Fibroblast of skin of right biceps (primary cell): ENCODE measurements at places on chromosomes 2 and 18.

DNA sequence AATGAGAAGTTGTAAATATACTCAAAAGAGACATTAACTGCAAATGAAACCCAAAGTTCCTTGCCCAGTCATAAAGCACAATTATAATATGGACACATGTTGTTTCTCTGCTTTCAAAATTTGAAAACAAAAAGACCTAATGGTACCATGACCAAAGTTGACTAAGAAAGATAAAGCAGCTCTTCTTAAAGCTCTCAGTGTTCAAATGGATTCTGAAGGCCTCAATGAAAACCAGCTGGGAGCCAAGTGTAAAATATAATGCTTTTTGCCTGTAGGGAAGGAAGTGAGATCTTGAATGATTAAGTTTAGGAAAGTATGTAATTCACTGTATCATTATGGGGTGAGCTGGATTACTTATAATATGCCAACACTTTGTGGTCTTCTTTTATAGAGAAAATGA lies 178.6 kb downstream of the SATB2 start:
- DNase-seq, result no peak

DNA sequence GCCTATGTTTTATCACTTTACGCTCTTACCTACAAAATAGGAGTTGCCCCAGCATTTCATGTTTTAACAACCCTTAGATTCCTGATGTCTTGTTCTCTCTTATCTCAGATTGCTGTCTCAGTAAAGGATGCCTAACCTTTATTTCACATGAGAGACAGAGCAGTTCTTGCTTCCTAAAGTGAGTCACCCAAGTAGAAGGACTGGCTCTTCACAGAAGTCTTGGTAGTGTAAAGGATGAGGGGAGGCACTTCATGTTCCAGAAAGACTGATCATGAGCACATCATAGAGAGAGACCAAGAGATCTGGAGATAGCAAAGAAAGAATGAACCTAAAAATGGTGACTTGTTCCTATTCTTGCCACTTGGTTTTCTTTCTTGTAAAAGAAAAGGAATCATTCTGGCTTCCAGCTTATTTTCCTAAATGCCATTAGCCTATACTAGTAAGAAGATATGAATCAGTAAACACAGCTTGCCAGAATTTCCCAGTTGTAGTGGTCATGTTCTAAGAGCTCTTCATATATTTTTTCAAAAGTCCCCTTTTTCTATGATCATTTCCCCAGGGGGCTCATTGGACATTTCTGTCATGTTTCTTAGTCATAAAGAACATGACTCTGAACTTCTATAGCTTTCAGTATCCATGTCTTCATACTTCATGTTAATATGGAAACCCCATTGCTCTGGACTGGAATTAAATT lies 54.9 kb downstream of the MAPRE2 start:
- DNase-seq, result peak; percentile 41

DNA sequence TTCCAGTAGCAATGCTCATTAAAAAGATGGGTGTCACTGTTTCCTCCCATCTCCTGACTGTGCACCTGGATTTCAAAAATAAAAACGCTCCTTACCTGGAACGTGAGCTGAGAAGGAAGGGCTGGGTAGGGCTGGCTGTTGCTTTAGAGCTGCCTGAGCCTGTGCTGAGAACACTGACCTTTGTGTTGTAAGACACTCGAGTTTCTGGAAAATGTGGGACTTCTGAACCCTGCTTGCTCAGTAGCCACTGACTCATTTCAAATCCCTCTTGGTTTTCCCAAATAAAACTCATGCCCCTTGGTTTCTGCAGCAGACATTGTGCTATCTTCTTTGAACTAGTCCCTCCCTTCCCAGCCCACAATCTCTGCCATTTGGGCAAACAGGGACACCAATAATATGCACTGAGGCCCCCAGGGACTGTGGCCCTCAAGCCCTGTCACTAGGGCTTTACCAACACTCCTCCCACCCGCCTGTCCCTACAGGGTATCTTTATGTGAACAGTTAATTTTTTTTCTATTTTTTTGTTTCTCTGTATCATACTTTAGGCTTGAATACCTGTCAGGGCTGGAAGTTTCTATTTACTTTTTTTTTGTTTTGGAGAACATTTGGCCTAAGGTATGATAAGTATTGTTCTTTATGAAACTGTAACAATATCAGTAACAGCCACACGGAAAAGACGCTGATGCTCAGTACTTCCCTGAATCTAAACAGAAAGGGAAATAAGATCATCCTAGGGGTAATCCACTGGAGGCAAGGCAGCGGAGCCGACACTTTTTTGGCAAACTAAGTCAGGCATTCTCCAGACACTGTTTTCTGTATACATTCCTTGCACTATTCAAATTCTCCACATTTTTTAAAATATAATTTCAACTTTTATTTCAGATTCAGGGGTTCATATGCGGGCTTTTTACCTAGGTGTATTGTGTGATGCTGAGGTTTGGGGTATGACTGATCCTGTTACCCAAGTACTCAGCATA lies 280.2 kb downstream of the STK39 start:
- no peak for DNase-seq

DNA sequence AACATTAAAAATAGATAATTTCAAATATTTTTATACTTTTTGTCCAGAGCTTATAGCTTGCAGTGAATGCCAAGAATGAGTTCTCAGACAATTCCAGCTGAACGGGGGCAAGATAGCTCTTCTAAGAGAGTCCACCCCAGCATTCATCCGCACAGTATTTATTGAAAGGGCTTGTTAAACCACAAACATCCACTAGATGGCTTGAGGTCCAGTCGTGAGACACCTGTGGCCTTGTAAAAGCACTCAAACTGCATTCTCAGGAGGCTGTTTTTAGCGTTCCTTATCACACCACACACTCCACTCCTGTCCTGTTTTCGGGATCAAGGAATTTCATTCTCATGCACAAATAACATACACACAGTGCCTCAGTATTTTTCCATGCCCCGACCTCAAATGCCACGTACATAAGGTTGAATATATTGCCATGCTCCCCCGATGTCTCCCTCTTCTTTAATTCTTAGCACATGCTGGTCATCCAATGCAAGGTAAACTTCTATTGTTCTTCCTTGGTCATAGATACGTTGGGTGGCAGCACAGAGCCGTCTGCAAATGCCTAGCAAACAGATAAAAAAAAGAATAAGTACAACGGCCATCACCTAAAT lies 47.4 kb downstream of the DNAJC10 start:
- DNase-seq, result peak; percentile 26

DNA sequence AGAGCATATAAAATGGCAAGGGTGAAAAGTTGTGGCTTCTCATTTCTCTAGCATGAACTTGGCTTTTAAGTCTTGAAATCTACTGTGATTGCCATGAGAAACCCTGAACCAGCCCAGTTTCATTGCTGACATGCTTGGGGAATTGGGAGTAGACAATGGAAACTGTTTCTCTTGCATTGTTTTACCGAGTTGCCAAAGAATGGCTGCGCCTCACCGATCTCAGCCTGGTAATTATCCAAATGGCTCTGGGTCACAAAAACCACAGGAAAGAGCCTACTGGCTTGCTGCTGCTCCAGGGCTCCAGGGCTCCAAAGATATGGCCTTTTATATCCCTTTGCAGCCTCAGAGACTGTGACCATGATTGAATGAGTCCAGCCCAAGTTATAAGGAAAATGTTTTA lies 310.4 kb upstream of the NT5C1B start:
- DNase-seq, result no peak

DNA sequence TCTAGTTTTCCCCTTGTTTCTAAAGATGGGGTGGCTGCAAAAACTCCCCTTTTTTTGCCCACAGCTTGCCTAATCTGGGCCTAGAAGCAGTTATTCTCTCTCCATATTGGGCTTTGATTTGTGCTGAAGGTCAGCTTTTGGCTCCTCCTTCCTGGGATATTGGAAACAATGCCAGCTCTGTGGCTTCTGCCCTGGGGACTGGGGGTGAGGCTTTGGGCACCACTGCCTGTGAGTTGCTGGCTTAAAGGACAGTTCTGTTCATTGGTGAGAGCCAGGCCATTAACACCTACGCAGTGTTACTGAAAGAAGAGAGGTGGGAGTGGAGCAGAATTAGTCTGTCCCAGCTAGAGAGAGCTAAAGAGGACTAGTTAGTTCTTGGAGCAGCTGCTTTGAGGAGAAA lies 4.3 kb downstream of the UBXN2A start:
- DNase-seq, result no peak

- peak; percentile 78 for DNase-seq
These were observed 20.8 kb upstream of the MYO3B start for GRCh38 chr2:170157025-170157684.

DNA sequence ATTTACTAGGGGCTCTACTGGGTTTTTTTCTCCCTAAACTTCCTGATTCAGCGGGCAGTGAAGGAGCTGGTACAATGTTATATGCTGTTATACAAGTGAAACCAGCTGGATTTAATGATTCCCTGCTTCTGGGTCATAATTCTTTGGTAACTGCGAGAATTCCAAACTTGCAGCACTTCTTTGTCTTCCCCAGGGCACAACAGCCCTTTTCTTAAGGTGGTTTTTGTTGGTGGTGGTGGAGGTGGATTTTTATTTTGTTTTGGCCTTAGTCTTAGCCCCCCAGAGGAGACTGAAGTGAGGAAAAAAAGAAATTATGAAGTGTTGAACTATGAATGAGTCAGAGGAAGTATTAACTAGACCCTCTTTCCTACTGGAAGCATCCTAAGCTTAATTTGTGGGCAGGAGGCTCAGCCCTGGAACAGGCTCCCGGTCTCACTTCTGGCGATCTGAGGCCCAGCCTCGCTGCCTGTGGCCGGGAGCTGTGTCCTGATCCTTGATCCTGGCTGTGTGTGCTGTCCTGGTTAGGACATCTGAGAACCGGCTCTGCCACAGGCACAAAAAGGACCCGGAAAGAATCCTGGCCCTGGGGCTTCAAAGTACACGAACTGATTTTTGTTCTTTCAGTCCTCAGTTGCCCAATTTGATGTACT lies 141.9 kb downstream of the LYPD6B start:
- peak; percentile 63 for DNase-seq

DNA sequence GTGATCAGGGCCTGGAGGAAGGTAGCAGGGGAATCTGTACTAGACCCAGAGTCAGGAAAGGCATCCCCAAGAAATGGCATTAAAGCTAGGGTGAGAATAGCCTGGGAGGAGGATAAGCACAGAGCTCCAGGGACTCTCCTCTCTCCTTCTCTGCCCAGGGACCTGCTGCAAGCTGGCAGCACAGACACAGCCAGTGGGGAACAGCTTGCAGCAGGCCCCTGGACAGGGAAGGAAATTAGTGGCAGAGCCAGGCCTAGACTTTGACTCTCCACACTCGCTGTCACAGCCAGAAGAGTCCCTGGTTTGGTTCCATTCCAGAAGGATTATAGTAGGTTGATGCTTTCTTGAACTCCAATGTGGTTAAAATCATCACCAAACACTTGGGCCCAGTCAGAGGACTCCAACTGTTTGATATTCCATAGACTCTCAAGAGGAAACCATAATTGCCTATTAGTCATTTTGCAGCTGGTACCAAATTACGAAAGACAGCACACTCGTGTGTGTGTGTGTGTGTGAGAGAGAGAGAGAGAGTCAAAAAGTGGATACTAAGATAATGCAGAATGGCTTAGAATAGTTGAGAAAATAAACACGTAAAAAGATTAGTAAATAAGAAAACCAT lies 95.5 kb upstream of the ATP8B1 start:
- peak; percentile 94 for DNase-seq

- peak; percentile 35 for DNase-seq
These were observed 243.9 kb upstream of the GULP1 start for GRCh38 chr2:188047735-188048134.

DNA sequence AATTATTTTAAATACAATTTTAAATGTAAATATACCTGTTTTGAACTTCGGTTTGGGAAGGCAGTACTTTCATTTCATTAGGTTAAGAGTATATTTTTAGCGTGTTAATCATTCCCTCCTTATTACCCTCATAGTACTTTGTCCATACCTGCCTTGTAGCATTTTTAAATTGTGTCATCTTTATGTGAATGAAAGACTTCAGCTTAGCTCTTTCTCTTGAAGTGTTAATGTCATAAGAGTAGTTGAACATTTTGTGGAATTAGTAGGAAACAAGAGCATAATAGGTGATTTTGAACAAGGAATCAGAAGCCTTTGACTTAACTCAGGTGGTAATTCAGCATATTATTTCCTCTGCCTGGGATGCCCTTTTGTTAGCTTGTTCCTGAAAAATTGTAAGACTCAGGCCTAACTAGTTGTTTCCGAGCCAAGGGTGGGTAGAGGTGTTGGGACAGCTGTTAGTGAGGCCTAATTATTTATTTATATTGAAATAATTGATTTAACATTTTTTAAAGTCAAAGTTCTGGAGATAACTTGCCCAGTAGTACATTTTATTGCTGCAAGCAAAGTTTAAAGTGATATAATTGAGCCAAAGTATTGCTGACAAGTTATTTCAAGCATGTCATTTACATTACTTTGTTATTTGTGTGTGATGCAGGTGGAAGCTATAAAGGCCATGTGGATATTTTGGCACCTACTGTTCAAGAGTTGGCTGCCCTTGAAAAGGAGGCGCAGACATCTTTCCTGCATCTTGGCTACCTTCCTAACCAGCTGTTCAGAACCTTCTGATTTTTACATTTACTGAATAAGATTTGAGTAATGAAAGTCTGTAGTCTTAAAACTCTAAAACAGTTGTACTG lies 38.7 kb downstream of the DDX1 start:
- no peak for DNase-seq

- DNase-seq, result peak; percentile 5
These were observed 838.3 kb downstream of the SLC4A3 start for GRCh38 chr2:220465700-220466099.

DNA sequence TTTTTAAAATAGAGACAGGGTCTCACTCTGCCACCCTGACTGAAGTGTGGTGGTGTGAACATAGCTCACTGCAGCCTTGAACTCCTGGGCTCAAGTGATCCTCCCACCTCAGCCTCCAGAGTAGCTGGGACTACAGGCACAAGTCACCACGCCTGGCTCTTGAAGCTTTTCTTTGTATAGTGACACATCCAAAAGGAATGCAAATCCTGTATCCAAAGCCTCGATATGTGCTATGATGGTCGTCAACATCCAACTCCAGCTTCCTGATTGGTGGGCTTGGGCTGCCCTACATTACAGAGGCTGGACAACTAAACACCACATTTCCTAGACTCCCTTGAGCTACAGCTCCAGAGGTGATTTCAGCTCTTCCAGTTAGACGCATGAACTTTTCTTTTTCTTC lies 101.7 kb upstream of the PGAP1 start:
- DNase-seq, result peak; percentile 89

- peak; percentile 90 for DNase-seq
These were observed 2.3 kb upstream of the PLEKHH2 start for GRCh38 chr2:43634604-43635306.

DNA sequence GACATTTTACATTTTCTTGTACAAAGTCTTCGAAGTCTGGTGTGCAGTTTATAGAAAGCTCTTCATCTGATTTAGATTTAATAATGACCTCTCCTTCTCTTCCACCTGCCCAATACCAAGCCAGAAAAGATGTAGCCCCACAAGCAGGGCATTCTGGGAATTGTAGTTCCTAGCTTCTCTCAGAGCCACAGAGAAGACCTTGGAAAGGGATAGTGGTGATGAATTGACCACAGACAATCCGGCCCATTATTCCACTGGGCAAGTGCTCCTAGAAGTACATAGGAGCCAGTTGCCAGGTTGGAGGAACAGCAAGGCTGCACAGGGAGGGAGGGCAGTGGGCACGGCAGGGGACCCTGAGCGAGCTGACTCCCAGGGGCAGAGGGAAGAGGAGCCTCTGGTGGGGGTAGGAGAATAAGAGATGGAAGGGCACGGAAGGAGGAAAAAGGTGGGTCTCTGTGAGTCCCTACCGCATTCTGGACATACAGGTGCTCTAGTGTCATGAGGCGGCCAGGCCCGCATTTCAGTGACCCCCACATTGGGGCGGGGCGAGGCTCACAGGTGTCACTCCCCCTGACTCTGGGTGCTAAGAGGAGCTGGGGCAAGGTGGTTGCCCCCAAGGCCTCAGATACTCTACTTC lies 152.5 kb upstream of the HAAO start:
- peak; percentile 37 for DNase-seq
